Endothelial cell of umbilical vein (primary cell): ENCODE measurements at places on chromosomes 13 and 19. TPM values are rescaled to one million over a fixed set of nuclear protein-coding genes. Genes with fewer than 3 reads are reported as not detected.

DNA sequence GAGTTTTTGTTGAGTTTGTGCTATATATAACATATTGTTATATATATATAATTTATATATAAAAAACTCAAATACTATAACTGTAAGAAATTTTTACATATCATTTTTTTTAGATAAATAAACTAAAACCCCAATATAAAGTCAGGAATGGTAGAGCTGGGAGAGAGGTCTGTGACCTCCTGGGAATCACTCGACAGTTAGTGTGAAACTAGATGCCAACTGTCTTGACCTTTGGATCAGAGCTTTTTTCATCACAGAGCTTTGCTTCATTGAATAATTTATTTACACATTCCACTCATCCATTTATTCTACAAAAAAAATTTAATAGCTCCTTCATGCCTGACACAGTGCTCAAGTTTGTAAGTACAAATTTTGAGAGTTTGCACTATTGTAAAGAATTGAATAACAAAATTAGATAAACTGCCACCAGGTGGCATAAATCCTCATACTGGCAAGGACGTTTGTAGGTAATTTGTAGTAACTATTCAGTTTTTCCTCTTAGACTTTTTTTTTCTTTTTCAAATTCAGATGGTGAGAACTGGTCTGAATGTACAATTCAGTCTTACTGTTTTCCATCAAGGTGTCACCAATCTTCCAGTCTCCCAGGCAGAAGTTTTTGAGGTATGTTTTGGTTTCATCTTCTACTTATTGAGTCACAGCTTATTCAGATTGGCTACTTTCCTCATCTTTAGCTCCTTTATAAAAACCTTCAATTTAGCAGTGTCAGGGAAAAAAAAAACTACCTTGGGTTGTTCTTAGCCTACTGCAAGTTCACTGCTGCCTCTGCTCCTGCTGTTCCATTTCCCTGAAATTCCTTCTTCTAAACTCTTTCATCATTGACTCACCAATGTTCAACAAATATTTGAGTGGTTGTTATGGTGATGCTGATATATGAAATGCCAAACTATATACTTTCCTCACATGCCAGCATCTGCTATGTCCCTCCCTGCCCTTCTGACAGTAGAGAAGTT is 28.7 kb downstream of the LACC1 start:
- DNase-seq, result peak; percentile 43

- no peak for DNase-seq
These were observed 17.3 kb downstream of the NUFIP1 start for GRCh38 chr13:44971656-44972595.

- DNase-seq, result no peak
These were observed 96.3 kb upstream of the GPR183 start for GRCh38 chr13:99403458-99403971.

GRCh38 chr13:44934724-44935123 is 54.5 kb downstream of the NUFIP1 start:
- peak; percentile 40 for DNase-seq

DNA sequence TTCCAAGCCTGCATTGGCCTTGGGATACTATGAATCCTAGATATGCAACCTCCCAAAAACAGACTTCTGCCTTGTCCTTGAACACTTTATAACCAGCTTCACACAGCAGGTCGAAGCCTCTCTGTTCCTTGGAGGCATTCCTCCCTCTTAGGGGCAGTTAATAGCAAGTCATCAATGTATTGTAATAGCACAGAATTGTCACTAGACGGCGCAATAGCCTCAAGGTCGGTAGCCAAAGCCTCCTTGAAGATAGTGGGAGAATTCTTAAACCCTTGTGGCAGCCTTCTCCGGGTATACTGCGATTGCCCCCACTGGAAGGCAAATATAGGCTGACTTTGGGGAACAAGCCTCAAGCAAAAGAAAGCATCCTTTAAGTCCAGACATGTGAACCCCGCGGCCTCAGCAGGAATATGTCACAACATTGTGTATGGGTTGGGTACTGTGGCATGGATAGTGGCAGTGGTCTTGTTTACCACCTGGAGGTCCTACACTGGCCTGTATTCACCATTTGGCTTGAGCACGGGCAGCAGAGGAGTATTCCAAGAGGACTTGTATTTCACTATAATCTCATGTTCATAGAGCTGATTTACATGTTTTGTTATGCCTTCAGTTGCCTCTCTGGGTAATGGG is 61.1 kb downstream of the ZNF431 start:
- peak; percentile 15 for DNase-seq

DNA sequence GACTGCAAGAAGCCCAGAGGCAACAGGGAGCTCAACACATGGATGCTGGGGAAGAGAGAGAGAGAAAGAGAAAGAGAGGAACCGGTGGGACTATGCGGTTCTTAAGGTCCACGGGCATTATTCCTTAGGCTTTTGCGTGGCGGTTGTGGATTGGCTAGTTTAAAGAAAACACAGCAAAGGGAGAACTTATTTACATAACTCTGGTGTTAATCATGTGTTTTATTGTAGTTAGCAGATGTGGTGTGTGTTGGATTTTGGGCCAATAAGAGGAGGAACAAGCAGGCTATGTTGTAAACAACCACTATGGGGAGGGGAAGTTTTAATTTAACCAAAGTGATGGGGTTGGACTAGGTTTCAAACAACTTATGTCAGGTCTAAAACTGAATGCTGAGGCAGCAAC is 275.3 kb upstream of the KLF12 start:
- DNase-seq, result no peak

GRCh38 chr13:40994581-40995230 is 24.4 kb downstream of the ELF1 start:
- no peak for DNase-seq

DNA sequence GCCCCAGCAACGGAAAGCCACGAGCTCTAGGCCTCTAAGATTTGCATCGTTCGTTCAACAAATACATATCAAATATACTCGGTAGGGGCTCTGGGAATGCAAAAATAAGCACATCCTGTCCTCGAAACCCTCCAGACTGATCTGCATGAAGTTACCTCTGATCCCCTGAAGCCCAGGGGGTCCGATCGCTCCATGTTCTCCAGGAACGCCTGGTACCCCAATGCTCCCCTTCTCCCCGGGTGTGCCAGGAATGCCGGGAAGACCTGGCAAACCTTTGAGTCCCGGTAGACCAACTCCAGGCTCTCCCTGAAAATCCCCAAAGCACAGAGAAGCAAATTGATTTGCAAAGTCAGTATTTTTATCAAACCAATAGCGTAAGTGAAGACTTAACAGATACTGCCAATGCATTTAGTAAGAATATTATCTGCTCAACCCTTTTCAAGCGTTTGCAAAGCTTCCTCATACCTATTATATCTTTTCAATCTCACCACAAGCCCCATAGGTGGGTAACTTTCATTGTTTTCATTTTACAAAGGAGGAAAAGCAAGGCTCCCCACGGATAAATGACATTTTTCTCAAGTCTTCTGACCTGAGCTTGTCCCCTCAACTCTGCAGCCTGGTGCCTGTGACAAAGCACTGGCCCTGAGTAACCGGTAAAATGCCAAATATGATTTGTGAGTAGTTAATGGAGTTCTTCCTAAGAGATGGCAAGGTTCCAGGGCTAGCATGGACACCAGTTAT is 127.7 kb downstream of the COL4A1 start:
- no peak for DNase-seq

GRCh38 chr19:43738780-43739211 is 16.0 kb downstream of the SMG9 start:
- no peak for DNase-seq

DNA sequence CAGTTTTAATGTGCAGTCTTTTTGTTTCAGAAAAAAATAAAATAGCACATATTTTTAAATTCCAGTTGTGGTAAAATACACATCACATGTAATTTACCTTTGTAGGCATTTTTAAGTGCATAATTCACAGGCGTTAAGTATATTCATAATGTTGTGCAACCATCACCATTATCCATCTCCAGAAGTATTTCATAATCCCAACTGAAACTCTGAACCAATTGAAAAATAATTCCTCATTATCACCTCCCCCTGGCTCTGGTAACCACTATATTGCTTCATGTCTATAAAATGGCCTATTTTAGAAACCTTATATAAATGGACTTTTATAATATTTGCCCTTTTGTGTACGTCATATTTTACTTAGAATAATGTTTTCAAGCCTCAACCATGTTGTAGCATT is 756.5 kb upstream of the KLHL1 start:
- DNase-seq, result no peak

DNA sequence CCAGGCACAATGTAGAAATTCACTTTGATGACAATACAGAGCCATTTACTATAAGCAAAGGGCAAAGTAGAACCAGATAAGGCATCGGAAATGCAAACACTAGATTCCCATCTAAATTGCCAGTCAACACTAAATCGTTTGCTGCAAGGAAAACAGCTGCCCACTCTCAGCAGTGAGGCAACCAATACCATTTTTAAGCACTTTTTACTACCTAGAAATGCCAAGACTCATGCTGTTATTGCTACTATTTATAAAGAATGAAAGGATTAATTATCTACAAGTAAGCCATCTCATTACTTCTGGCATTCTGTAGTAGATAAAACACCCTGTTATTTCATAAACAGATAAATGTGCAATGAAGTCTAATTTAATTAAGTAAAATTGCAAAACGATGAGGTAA is 422.0 kb downstream of the FGF14 start:
- DNase-seq, result no peak

GRCh38 chr13:98507282-98507797 is 69.6 kb downstream of the STK24 start:
- DNase-seq, result peak; percentile 97

DNA sequence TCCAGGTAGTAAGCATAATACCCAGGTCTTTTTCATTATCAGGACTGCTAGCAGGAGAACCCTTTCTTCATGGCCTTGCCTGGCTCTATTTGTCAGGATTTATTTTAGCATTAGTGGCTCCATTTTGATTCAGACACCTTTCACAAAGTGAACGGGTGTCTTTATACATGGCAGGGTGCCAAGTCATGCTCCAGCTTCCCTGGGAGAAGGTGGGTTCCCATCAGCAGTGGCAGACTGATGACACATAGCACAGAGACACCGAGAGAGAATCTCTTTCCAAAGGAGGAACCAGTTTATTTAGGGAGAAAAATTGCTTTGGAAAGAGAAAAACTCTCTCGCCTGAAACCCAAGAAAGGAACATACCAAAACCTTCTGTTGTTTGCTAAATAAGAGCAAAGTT is 135.3 kb upstream of the TMTC4 start:
- DNase-seq, result no peak

- no peak for DNase-seq
These were observed 11.4 kb downstream of the VSTM2B start for GRCh38 chr19:29537181-29537580.

- DNase-seq, result peak; percentile 73
These were observed 737 bp downstream of the XRCC1 start for GRCh38 chr19:43574424-43575155.

- no peak for DNase-seq
These were observed 10.1 kb upstream of the NFIX start for GRCh38 chr19:12985049-12985776.

- no peak for DNase-seq
These were observed 204.1 kb downstream of the KATNAL1 start for GRCh38 chr13:30103161-30103840.

GRCh38 chr13:21069561-21070004 is 8.2 kb upstream of the LATS2 start:
- no peak for DNase-seq

GRCh38 chr13:110592665-110593064 is 22.7 kb upstream of the NAXD start:
- DNase-seq, result no peak

DNA sequence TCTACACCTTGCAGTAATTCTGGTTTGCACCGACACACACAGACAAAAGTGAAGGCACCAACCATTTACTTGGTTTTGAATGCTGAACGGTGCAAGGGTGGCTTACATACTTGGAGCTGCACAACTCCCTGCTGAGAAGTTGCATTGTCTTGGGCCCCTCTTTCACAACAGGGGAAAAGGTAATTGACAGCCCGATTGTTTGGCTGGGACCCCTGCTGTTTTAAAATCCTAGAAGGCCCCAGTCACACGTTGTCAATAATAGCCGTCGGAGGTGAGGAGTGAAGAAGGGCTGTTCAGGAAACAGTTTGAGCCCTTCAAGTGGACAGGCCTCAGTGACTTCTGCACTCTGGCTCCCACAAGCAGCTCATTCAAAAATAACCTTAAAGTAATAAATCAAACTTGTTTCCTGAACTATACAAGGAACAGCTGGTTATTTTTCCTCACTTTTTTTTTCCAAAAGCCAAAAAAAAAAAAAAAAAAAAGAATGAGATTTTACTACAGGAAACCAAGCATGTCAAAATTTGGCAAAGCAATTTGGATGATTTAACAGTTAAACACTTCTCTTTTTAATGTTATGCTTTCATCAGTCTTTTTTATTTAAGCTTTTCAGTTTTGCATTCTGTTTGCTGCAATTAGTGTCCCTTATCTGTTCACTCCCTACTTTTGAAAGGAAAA is 19.0 kb upstream of the SPRY2 start:
- DNase-seq, result peak; percentile 72

DNA sequence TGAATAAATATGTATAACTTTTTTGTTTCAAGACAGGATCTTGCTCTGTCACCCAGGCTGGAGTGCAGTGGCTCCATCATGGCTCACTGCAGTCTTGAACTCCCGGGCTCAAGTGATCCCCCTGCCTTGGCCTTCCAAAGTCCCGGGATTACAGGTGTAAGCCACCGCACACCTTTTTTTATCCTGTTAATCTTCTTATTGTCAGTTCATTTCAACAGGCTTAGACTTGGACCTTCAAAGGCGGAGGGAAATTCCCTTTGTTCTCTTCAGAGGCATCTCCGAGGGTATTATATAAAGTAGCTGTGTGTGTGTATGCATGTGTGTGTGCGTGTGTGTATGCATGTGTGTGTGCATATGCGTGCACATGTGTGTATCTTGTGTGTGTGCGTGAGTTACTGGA is 35.0 kb downstream of the SUGP2 start:
- no peak for DNase-seq

The MAP4K1 gene
- total RNA-seq, result 1.2 and 1.6 TPM in 2 replicates

The C19orf67 gene
- 0.55 TPM in 1 of 2 replicates, not detected in the other for total RNA-seq

The RGS9BP gene
- total RNA-seq, result 0.15 TPM in 1 of 2 replicates, not detected in the other

The MCEMP1 gene
- total RNA-seq, result not detected in 2 replicates

The ATP4A gene
- not detected in 2 replicates for total RNA-seq

The MUC16 gene
- not detected in 2 replicates for total RNA-seq

The KIR3DL2 gene
- not detected in 2 replicates for total RNA-seq

The HCN2 gene
- 0.37 and 0.53 TPM in 2 replicates for total RNA-seq

The SYT3 gene
- total RNA-seq, result 0.53 TPM in 1 of 2 replicates, not detected in the other

The TMEM272 gene
- not detected in 2 replicates for total RNA-seq
